ENCODE measurements at places on chromosomes 3 and 15. TPM values are rescaled to one million over a fixed set of nuclear protein-coding genes. Genes with fewer than 3 reads are reported as not detected.

GRCh38 chr3:173938159-173938558 lies 540.6 kb downstream of the NLGN1 start:
- no peak for DNase-seq

DNA sequence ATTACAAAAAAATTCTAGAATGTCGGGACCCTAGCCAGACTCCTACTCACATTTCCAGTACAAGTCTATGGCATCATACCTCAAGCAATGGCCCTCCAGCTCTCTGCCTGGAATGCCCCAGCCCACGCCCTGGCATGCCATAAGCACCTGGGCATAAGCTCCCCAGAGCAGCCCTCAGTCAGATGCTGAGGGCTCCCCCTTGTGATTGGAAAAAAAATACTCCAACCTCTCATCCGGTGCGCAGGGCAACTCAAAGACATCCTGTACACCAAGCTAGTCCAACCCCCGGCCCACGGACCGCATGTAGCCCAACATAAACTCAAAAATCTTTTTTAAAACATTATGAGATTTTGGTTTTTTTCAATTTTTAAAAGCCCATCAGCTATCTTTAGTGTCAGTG lies 115.4 kb downstream of the NEK10 start:
- DNase-seq = no peak

GRCh38 chr3:62237286-62237948 lies 135.9 kb downstream of the FEZF2 start:
- DNase-seq = no peak

DNA sequence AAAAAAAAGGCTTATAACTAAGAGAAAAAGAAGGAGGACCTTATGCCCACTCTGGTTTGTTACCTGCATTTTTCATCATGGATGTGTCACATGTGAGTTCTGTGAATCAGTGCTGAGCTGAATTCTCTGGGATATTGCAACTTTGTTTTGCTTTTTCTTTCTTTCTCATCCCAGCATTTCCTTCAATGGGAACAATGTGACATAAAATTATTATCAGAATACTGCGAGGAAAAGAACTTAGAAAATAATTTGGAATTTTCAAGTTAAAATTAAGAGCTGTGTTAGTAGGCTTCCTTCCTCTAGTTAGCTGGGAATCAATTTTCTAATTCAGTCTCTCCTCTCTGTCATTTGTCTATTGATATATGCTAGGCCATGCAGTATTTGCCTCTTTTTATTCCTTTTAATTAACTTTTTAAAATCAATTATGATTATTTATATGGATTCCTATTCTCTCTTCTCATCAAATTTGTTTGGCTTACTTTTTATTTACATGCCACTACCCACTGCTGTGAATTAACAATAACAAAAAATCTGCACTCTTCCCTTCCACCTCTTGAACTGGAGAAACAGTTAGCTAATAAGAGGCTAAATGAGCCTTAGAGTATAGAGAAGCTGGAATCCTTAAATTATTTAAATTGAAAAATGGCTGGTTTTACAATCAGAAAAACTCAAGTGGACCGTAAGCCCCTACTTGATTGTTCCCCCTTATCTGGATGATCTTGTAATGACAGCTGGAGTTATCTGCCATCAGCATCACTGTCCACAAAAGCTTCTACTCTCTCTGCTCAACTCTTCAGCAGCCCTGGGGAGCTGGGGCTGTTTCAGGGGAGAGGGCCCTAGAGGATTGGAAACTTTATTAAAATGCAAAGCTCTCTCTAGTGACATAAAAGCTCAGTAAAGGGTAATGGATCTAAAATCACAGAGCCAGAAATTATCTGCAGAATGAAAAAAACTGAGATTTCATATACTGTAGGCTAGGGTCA lies 95.3 kb upstream of the SOX2 start:
- no peak for DNase-seq

The CCDC54 gene
- total RNA-seq = not detected

The BMF gene
- 5.0 TPM for total RNA-seq

All from posterior vena cava (tissue), 2 donors.